ENCODE measurements at places on chromosomes 2 and 18.

- no peak for DNase-seq
These were observed 29.0 kb downstream of the MYO3B start for GRCh38 chr2:170206805-170207407.

DNA sequence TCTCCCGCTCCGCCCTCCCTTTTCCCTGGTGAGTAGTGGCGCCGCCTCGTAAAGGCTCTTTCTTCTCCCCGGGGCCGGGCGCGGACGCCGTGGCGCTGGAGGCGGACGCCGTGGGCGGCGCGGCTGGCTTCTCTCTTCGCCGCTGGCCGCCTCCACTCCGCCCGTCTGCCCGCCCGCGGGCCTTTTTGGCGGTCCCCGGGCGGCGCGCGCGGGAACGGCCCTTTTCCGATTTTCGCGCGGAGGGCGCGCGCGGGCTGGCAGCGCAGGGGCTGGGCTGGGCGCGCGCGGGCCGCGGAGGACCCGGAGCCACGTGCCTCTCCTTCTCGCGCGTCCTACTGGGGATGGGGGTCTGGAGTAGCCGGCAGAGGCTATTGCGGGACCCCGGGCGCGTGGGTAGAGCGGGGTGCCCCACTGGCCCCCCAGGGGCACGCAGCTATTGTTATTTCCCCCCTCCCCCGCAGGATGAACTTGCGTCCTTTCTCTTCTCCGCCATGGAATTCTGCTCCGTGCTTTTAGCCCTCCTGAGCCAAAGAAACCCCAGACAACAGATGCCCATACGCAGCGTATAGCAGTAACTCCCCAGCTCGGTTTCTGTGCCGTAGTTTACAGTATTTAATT is 472 bp downstream of the SLC20A1 start:
- DNase-seq: no peak

- DNase-seq: no peak
These were observed 5.4 kb downstream of the FBXO15 start for GRCh38 chr18:74142252-74142651.

DNA sequence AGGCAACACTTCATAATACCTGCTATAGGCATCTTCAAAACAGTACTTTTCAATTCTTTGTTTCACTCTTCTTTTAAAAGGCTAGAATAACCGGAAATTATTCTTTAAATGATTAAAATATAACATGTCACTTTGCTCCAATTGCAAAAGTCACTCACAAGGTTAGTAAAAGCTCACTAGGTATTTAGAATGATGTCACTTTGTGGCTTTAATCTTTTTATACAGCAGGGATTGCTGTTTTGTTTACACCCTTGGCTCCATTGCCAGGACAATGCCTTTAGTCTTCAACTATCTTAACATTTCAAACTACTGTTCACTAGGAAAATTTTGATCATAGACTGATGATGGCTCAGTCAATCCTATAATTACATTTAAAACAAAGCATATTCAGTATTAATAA is 157.1 kb downstream of the BAZ2B start:
- no peak for DNase-seq

GRCh38 chr2:62343206-62343605 is 147.3 kb downstream of the B3GNT2 start:
- DNase-seq: no peak

DNA sequence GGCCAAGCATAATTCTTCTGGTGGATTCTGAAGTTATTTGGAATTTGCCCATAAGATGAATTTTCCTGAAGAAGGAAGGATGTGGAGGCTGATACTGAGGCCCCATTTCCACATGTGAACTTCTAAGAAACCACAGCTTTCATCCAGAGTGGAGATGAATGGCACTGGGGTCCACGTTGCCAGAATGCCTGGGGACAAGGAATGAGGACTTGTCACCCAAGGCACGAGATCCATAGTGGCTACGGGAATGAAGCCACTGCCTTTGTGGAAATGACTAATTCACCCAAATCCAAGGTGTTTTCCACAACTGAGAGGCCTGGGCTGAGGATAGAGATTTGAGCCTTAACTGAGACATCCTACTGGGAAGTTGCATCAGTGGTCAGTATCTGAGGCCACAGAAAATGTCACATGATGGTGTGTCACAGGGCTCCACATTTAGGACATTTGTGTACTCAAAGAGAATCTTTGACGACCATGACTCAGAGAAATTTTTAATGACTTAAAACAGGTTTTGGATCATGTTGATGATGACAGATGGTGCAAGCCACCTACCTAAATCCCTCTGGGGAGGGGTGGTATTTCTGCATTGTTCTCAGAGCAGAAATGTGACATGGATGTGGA is 286.1 kb downstream of the SOX11 start:
- no peak for DNase-seq

DNA sequence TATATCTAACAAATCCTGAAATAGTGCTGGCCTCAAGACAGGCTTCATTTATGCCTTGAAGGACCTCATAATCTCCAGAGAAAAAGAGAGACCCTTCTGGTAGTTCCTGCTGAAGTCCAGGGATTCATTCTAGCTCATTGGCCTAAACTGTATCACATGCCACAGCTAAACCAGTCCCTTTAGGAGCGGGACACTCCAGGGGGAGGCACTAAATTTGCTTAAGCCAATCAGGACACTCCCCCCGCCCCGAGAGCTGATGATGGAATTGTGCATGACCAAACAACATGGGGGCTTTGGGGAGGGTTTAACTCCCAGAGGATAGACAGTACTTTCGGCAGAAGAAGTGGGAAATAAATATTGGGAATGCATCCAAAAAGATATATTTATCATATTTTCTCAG is 36.4 kb upstream of the CXCR4 start:
- no peak for DNase-seq

- no peak for DNase-seq
These were observed 161.0 kb downstream of the DDX1 start for GRCh38 chr2:15752552-15753232.

- DNase-seq: no peak
These were observed 533.7 kb upstream of the SALL3 start for GRCh38 chr18:78445880-78446279.

DNA sequence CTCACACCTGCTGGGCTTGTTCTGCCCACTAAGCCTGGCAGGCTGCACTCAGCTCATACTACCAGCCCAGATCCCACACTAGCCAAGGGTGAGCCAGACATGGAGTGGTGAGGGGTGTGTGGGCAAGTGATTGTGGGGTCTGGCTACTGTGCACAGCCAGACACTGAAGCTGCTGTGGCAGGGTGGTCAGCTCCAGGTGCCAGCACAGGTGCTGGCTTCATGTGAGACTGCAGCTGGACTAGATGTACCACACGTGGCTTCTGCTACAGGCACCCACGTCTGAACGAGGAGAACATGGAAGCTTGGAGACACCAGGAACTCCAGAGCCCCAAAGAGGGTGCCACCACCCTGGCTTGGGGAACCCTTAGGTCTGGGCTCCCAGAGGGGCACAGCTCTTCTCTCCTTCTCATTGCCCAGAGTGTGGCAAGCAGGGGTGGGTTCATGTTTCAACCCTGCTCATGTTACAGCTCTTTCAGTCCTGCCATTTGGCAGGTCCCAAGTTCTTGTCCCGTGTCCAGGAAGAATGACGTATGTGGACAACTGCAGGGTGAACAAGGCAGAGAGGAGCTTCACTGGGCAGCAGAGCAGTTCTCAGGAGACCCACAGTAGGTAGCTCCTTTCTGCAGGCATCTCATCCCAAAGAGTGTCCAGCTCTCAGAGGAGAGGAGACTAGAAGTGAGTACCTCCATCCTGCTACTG is 1624.2 kb upstream of the TMEFF2 start:
- DNase-seq: no peak

DNA sequence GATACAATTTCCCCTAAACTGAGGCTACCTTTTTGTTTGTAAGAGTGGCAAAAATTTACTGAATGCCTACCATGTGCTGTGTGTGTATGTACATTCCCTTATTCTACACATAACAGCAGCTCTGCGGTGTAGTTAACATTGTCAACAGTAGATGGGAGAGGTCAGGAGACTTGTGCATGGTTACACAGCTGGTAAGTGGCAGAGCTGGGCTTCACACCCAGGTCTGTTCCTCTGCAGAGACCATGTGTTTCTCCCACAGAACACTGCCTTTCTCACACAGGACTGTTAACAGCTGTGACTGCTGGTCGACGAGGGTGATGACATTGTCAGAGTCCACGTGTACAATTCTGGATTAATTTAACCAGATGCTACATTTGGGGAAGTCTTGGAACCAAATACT is 49.1 kb downstream of the EML6 start:
- DNase-seq: no peak

DNA sequence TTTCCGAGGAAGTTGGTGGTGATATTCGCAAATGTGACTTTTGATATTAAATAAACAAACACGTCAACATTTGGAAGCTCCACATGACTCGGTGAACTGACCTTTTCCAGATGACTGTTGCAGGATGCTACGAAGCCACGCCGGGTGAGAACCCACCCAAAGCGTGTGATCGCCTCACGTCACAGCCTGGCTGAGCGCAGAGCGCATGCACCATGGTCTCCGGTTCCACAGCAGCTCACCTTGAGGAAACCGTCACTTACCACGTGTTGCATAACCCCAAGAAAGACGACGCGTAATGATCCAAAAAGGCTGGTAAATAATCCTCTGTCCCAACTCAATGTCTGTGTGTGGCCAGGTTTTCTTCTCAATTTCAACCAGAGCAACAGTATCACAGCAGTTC is 64.5 kb upstream of the CTDP1 start:
- DNase-seq: no peak
